ENCODE measurements at places on chromosomes 11 and 22. TPM values are rescaled to one million over a fixed set of nuclear protein-coding genes. Genes with fewer than 3 reads are reported as not detected.
A peak's percentile ranks its signal among the peaks of the same experiment; 100 is the strongest.

DNA sequence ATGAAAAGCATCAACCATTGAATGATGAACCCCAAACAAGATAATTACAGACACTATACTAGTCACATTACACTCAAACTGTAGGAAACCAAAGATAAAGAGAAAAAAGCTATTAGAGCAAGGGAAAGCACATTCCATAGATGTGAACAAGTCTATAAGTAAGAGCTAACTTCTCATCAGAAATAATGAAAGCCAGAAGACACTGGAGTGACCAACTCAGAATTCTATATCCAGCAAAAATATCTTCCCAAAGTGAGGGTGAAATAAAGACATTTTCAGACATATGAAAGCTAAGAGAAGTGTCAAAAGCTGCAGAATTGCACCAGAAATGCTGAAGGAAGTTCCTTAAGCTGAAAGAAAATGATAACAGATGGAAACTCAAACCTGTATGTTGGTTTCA is 17.3 kb downstream of the FCHSD2 start:
- no peaks in the 10 kb centered on the region for H3K36me3 ChIP-seq
- no peaks in the 10 kb centered on the region for H3K4me1 ChIP-seq
- H3K27ac ChIP-seq = no peak overlapping the region
- no peaks in the 10 kb centered on the region for H3K27me3 ChIP-seq
- no peak overlapping the region for H3K4me3 ChIP-seq
- DNase-seq = no peak

- H3K27ac ChIP-seq = no peak overlapping the region
- H3K4me1 ChIP-seq = no peaks in the 10 kb centered on the region
- DNase-seq = no peak
- no peaks in the 10 kb centered on the region for H3K27me3 ChIP-seq
- no peaks in the 10 kb centered on the region for H3K36me3 ChIP-seq
Observed at GRCh38 chr11:61378713-61379313, 13.6 kb upstream of the TMEM216 start.

- H3K4me1 ChIP-seq = no peaks in the 10 kb centered on the region
- no peak for DNase-seq
- no peaks in the 10 kb centered on the region for H3K27me3 ChIP-seq
- no peaks in the 10 kb centered on the region for H3K36me3 ChIP-seq
- H3K4me3 ChIP-seq = no peak overlapping the region
Observed at GRCh38 chr11:66975405-66976027, 412 bp downstream of the C11orf86 start.

DNA sequence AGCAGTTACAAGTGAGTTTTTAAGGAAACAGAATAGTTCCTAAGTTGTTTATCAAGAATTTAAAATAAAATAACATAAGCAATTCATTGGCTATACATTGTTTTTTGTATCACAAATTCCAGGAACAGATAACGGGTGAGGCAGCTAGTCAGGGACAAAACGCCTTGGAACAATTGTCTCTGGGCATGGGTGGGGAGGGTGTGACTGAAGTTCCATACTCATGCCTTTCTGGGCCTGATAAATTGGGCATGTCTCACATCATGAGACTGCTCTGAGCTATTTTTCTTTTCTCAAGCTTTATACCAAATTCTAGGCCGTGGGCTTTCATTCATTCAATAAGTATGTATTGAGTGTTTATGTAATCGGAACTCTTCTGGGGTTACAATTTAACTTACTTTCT is 21.6 kb downstream of the FOLR3 start:
- H3K4me3 ChIP-seq = no peak overlapping the region
- no peak overlapping the region for H3K27ac ChIP-seq
- no peaks in the 10 kb centered on the region for H3K27me3 ChIP-seq
- DNase-seq = no peak
- no peaks in the 10 kb centered on the region for H3K36me3 ChIP-seq
- H3K4me1 ChIP-seq = no peaks in the 10 kb centered on the region

GRCh38 chr22:24925586-24926427 is 20.7 kb downstream of the LHFPL7 start:
- no peak overlapping the region for H3K27ac ChIP-seq
- H3K4me3 ChIP-seq = no peak overlapping the region
- no peaks in the 10 kb centered on the region for H3K36me3 ChIP-seq
- no peaks in the 10 kb centered on the region for H3K4me1 ChIP-seq
- H3K27me3 ChIP-seq = no peaks in the 10 kb centered on the region

DNA sequence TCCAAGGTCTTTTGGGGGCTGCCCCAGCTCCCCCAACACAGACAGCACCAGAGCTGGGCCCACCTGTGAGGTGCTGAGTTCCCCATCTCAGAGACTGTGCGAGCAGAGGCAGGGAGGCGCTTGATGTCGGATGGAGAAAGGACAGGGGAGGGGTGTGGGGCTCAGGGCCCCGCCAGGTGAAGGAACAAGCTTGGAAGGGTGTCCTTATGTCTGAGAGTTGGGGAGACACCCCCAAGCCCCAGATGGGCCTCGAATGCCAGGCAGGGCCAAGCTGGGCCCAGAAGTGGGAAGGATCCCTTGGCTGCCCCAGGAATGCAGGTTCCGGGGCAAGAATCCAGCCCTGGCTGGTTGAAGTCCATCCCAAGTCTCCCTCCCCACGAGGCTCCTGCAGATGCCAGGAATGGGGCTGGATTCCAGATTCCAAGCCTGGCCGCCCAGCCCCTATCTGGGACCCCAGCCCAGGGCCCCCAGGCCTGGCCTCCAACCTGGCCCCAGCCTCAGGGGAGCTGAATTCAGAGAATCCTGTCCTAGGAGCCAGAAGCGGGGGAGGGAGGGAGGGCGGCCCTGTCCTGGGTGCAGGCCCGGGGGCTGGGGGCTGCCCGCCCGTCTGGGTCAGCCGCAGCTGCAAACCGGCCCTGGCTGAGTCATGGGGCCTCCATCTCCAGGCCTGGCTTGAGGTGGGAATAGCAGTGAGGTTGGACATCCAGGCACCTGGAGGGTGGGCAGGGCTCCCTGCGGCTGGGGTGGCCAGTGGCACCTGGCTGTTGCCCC is 50.9 kb downstream of the CDKN1C start:
- no peaks in the 10 kb centered on the region for H3K27me3 ChIP-seq
- no peak for DNase-seq
- no peak overlapping the region for H3K27ac ChIP-seq
- H3K4me3 ChIP-seq = no peak overlapping the region
- no peaks in the 10 kb centered on the region for H3K4me1 ChIP-seq
- no peaks in the 10 kb centered on the region for H3K36me3 ChIP-seq

DNA sequence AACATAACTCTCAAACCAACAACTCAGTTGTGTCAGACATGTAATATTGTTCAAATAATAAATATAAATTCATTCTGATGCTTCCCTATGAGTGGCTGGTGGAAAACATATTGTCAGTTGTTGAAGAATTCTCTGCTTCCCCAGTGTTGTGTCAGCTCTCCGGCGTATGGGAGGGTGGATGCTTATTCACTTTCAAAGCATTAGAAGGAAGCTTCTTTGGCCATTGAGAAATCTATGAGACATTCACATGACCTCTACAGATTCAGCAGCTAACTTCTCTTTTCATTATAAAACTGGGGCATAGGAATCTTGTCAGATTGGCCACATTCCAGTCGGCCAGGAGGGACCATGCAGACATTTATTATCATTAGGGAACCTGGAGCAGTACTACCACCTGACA is 2.9 kb downstream of the OR51V1 start:
- no peak overlapping the region for H3K4me3 ChIP-seq
- H3K27ac ChIP-seq = no peak overlapping the region
- DNase-seq = no peak
- H3K4me1 ChIP-seq = no peaks in the 10 kb centered on the region
- H3K27me3 ChIP-seq = no peaks in the 10 kb centered on the region
- H3K36me3 ChIP-seq = no peaks in the 10 kb centered on the region

- no peak overlapping the region for H3K4me3 ChIP-seq
- H3K36me3 ChIP-seq = no peaks in the 10 kb centered on the region
- peaks cover 5% of the 10 kb centered on the region for H3K4me1 ChIP-seq
- no peaks in the 10 kb centered on the region for H3K27me3 ChIP-seq
- H3K27ac ChIP-seq = no peak overlapping the region
- no peak for DNase-seq
Observed at GRCh38 chr22:43238526-43239006, 51.6 kb upstream of the TTLL12 start.

GRCh38 chr11:10122326-10123197 is 171.5 kb downstream of the SBF2 start:
- no peaks in the 10 kb centered on the region for H3K36me3 ChIP-seq
- no peaks in the 10 kb centered on the region for H3K27me3 ChIP-seq
- DNase-seq = no peak

GRCh38 chr11:89490981-89491690 is at the start of gene NOX4:
Gene NOX4, minus strand, starts transcription at chr11:89491375. Its CDS starts 129 bp downstream, at chr11:89491246.
- no peaks in the 10 kb centered on the region for H3K36me3 ChIP-seq
- peak; percentile 20 for DNase-seq
- H3K4me3 ChIP-seq = peak within 1 kb of the TSS; percentile 25
- no peak within 1 kb of the TSS for H3K27ac ChIP-seq

DNA sequence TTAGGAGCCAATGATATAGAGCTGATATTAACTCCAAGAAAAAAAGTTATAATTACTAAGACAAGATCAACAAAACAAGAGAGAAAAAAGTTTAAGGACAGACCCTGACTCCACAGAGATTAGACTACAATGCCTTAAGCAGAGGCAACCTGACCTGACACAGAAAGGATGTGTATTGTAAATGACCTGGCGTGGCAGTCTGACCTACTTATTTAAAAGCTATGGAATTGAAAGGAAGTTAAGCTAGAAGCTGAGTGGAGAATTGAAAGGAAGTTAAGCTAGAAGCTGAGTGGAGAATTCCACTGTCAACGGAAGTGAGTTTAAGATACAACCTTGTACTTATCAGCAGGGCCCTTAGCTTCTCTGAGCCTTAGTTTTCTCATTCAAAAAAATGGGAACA is 885.4 kb downstream of the OPCML start:
- DNase-seq = no peak
- H3K4me1 ChIP-seq = no peaks in the 10 kb centered on the region
- no peak overlapping the region for H3K27ac ChIP-seq
- H3K36me3 ChIP-seq = no peaks in the 10 kb centered on the region
- no peak overlapping the region for H3K4me3 ChIP-seq

DNA sequence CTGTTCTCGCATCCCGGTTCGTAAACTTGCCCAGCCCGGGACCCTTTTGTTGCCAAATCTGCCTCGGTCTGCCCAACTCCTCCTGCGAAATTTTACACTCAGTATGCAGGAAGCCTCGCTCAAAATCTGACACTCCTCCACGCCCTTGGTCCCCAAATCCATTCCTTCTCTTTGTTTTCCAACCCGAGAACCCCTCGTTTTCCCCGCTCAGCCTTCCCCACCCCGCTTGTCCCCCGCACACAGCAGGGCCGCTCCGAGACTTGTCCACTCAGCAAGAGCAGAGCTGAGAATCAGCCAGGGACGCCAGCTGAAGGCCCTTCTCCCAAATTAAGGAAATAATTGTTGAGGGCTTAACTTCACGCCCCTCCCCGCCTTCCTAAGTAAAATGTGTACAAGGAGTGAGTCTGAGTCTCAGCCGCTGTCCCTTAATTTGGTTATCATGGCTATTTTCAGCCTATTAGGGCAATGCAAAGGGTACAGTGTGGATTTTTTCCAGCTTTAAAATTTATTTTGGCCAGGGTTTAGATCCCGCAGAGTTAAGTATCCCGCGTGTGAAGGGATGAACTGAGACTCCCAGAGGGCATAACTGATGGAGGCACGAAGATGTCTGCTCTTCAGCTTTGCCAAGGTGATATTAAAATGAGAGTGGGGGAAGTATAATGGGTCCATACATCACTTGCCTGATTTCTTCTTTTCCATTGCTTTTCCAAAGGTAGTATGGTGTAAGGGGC is 581 bp upstream of the FBXO3 start:
- H3K36me3 ChIP-seq = no peaks in the 10 kb centered on the region
- peak overlapping the region; percentile 97 for H3K4me3 ChIP-seq
- peak overlapping the region; percentile 55 for H3K27ac ChIP-seq
- H3K27me3 ChIP-seq = no peaks in the 10 kb centered on the region

GRCh38 chr22:27820896-27821866 is 19.6 kb upstream of the MN1 start:
- H3K27me3 ChIP-seq = no peaks in the 10 kb centered on the region
- H3K27ac ChIP-seq = peak overlapping the region; percentile 74
- no peak overlapping the region for H3K4me3 ChIP-seq
- H3K36me3 ChIP-seq = no peaks in the 10 kb centered on the region
- DNase-seq = no peak

- no peaks in the 10 kb centered on the region for H3K4me1 ChIP-seq
- H3K27ac ChIP-seq = no peak overlapping the region
- DNase-seq = no peak
- H3K36me3 ChIP-seq = no peaks in the 10 kb centered on the region
- H3K4me3 ChIP-seq = no peak overlapping the region
- no peaks in the 10 kb centered on the region for H3K27me3 ChIP-seq
Observed at GRCh38 chr11:133842053-133842452, 3.3 kb downstream of the SPATA19 start.

GRCh38 chr11:87491381-87491780 is 453.6 kb downstream of the TMEM135 start:
- H3K27me3 ChIP-seq = no peaks in the 10 kb centered on the region
- no peak overlapping the region for H3K4me3 ChIP-seq
- H3K4me1 ChIP-seq = no peaks in the 10 kb centered on the region
- DNase-seq = no peak
- H3K36me3 ChIP-seq = no peaks in the 10 kb centered on the region

DNA sequence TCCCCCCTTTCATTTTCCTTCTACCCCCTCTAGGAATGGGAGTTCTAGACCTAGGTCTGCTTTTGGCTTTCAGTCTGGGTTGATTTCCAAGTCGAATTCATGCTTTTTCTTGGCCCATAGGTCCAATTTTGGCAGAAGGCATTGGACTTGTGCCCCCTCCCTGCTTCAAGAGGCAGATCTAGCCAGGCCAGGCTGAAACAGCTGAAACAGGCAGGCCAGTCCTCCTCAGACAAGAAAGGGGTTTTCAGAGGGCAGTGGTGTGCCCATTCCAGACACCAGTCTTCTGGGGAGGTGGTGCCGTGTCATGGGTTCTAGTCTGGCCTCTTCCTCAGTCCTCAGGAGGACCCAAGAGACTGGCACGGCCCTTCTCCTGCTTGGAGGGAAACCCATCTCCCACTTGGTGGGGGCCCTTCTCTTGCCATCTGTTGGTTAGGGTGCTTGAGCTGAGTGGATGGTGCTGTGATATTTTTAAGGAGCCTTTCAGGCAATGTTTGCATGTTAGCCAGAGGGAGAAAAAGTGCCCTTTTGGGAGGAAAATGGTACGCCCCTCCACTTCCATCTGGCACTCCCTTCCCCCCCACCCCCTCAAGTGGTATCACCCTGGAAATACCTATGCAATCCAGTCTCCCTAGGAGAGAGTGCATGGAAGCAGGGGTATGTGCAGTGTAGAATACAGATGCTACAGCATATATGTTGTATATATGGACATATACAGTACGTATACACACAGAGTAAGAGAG is 53.6 kb downstream of the SYT13 start:
- no peak overlapping the region for H3K27ac ChIP-seq
- H3K4me1 ChIP-seq = no peaks in the 10 kb centered on the region
- H3K36me3 ChIP-seq = no peaks in the 10 kb centered on the region
- no peak for DNase-seq
- no peak overlapping the region for H3K4me3 ChIP-seq
- no peaks in the 10 kb centered on the region for H3K27me3 ChIP-seq

- no peak for DNase-seq
- no peak overlapping the region for H3K4me3 ChIP-seq
- H3K27ac ChIP-seq = no peak overlapping the region
- H3K36me3 ChIP-seq = no peaks in the 10 kb centered on the region
- H3K4me1 ChIP-seq = no peaks in the 10 kb centered on the region
Observed at GRCh38 chr11:1768141-1768469, 4.4 kb upstream of the CTSD start.

Gene ANGPTL5
- total RNA-seq = not detected

Gene CASP5
- not detected for total RNA-seq

Gene SCN4B
- total RNA-seq = 1.1 TPM

Gene TLCD5
- 3.5 TPM for total RNA-seq

Gene ART1
- not detected for total RNA-seq

Gene TRIM6
- total RNA-seq = 0.87 TPM

Gene CABP7
- total RNA-seq = 2.8 TPM

Gene CYTH4
- total RNA-seq = 5.3 TPM

Gene OR5A1
- total RNA-seq = not detected

Gene METTL15
- total RNA-seq = 7.3 TPM

Gene CNTF
- 0.55 TPM for total RNA-seq

Measured in pancreas (tissue), 10 donors.